Aorta (tissue), 5 donors: ENCODE measurements at places on chromosomes 2 and 18. TPM values are rescaled to one million over a fixed set of nuclear protein-coding genes. Genes with fewer than 3 reads are reported as not detected.

DNA sequence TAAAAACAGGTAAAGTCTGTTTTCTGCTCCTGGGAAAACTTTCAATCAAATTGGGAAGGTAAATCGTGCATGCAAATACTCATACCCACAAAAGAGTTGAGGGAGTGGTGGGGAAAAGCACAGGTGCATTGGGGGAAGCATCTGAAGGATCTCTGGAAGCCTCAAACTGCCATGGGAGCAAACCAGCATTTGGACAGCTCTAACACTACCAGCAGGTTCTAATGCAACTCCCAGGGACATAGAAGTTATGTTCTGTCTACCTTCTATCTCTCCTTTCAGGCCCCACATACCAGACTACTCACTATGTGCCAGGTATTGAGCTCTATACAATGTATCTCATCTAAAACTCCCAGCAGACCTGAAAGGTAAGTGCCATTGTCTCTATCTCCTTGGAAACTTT lies 933.7 kb downstream of the NRXN1 start:
- no peak overlapping the region for H3K4me3 ChIP-seq
- no peaks in the 10 kb centered on the region for H3K4me1 ChIP-seq
- DNase-seq, result no peak
- no peak overlapping the region for H3K27ac ChIP-seq
- H3K36me3 ChIP-seq, result no peaks in the 10 kb centered on the region
- no peaks in the 10 kb centered on the region for H3K27me3 ChIP-seq

GRCh38 chr2:202114795-202115194 lies 41.7 kb downstream of the KIAA2012 start:
- H3K27me3 ChIP-seq, result no peaks in the 10 kb centered on the region
- no peak for DNase-seq
- no peaks in the 10 kb centered on the region for H3K4me1 ChIP-seq
- no peak overlapping the region for H3K4me3 ChIP-seq
- no peaks in the 10 kb centered on the region for H3K36me3 ChIP-seq
- H3K27ac ChIP-seq, result no peak overlapping the region

DNA sequence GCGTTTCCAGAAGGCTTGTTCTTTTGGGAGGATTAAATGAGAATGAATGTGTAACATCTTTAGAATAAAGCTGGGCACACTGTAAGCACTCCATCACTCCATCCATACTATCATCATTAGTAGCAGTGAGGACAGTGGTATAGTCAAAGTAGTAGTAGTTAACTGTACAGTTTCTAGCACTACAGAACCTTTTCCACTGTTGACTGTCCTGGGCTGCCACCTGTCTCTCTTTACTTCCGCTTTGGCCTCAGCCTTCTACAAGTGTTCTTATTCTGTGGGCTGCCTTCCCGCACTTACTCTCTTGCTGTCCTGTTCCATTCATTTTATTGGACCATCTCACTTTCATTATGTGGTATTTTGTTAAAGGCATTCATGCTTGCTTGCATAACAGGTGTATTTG lies 3.3 kb downstream of the SLC9A2 start:
- H3K4me3 ChIP-seq, result no peak overlapping the region
- H3K27me3 ChIP-seq, result no peaks in the 10 kb centered on the region
- H3K27ac ChIP-seq, result no peak overlapping the region
- H3K36me3 ChIP-seq, result no peaks in the 10 kb centered on the region
- DNase-seq, result no peak

- no peaks in the 10 kb centered on the region for H3K36me3 ChIP-seq
- H3K27ac ChIP-seq, result no peak overlapping the region
- H3K4me3 ChIP-seq, result no peak overlapping the region
- no peak for DNase-seq
- no peaks in the 10 kb centered on the region for H3K27me3 ChIP-seq
These were observed 339.2 kb downstream of the ARHGAP15 start for GRCh38 chr2:143468341-143468888.

GRCh38 chr18:52236131-52236530 lies 103.9 kb upstream of the DCC start:
- no peak overlapping the region for H3K27ac ChIP-seq
- no peak overlapping the region for H3K4me3 ChIP-seq
- DNase-seq, result no peak
- no peaks in the 10 kb centered on the region for H3K27me3 ChIP-seq

GRCh38 chr2:149733936-149734685 lies 146.5 kb upstream of the MMADHC start:
- H3K27ac ChIP-seq, result no peak overlapping the region
- no peaks in the 10 kb centered on the region for H3K27me3 ChIP-seq
- H3K4me3 ChIP-seq, result no peak overlapping the region
- no peaks in the 10 kb centered on the region for H3K36me3 ChIP-seq
- no peak for DNase-seq
- no peaks in the 10 kb centered on the region for H3K4me1 ChIP-seq

- no peaks in the 10 kb centered on the region for H3K27me3 ChIP-seq
- DNase-seq, result no peak
- H3K4me3 ChIP-seq, result no peak overlapping the region
- no peaks in the 10 kb centered on the region for H3K36me3 ChIP-seq
- H3K4me1 ChIP-seq, result no peaks in the 10 kb centered on the region
- H3K27ac ChIP-seq, result no peak overlapping the region
These were observed 468.9 kb downstream of the PARD3B start for GRCh38 chr2:205014201-205014600.

DNA sequence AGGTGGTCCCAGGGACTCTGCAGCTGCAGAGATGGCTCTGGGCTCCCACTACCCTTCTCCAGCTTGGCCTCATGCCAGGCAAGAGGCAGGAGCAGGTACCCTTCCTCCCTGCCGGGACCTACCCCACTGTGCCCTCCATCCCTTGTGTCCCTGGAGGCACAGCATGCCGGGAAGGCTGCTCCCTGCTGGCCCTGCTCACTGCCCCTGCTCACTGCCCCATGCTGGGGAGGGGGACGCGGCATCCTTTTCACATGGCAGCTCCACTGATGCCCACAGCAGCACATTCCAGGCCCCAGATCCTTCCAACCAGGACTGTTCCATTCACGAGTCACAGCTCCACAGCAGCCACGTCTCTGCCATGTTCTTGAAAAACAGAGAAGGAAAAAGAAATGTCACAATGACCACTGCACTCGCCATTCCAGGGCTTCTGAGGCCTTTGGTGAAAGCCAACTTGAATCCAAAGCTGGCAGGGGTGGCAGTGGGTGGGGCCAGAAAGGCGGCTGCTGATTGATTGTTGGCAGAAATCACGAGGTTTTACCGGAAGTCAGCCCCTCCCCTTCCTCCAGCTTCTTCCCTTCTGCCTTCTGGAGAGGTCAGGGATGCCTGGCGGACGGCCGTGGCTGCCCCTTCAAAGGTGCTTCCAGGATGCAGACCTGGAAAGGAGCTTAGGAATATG lies 268.0 kb downstream of the CYP26B1 start:
- H3K36me3 ChIP-seq, result no peaks in the 10 kb centered on the region
- H3K4me3 ChIP-seq, result no peak overlapping the region
- no peaks in the 10 kb centered on the region for H3K27me3 ChIP-seq
- no peak overlapping the region for H3K27ac ChIP-seq

- H3K36me3 ChIP-seq, result no peaks in the 10 kb centered on the region
- H3K27me3 ChIP-seq, result no peaks in the 10 kb centered on the region
- H3K4me3 ChIP-seq, result no peak overlapping the region
- no peak overlapping the region for H3K27ac ChIP-seq
These were observed 1272.2 kb upstream of the ACVR2A start for GRCh38 chr2:146572598-146572997.

GRCh38 chr2:169365029-169365480 lies 2.7 kb upstream of the LRP2 start:
- H3K36me3 ChIP-seq, result no peaks in the 10 kb centered on the region
- H3K4me3 ChIP-seq, result no peak overlapping the region
- no peak overlapping the region for H3K27ac ChIP-seq
- DNase-seq, result no peak

DNA sequence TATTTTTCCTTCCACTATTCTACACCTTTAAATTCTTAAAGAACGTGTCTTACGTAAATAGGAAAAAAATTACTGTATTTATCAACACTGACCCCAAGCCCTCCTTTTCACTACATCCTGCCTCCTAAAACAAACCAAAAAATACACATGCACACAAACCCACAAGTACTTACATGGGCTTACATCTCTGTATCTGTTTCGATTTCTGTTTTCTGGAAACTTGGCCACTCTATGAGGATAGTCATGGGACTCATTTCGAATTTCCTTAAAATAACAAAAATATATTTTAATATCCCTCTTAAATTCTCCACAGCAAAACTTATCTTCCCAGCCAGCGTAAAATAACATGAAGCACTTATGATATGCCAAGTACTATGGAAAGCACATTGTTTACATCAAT lies 25.0 kb downstream of the PTPN2 start:
- no peaks in the 10 kb centered on the region for H3K27me3 ChIP-seq
- no peak overlapping the region for H3K4me3 ChIP-seq
- DNase-seq, result no peak
- no peak overlapping the region for H3K27ac ChIP-seq
- no peaks in the 10 kb centered on the region for H3K36me3 ChIP-seq
- no peaks in the 10 kb centered on the region for H3K4me1 ChIP-seq

DNA sequence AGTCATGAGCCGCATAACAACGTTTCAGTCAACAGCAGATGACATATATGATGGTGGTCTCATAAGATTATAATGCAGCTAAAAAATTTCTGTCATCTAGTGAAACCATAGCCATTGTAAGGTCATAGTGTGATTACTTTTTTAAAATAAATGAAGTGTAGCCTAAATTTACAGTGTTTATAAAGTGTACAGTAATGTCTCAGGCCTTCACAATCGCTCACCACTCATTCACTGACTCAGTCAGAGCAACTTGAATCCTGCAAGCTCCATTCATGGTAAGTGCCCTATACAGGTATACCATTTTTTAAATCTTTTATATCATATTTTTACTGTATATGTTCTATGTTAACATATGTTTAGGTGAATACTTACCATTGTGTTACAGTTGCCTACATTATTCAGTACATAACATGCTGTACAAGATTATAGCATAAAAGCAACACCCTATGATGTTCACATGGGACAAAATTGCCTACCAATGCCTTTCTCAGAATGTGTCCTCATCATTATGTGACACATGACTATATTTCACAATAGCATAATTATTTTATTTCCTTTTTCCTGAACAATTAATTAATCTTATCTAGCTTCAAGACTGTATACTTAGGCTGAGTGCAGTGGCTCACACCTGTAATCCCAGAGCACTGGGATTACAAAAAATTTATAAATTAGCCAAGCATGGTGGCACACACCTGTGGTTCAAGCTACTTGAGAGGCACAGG lies 1115.9 kb upstream of the ZEB2 start:
- no peak overlapping the region for H3K27ac ChIP-seq
- no peaks in the 10 kb centered on the region for H3K36me3 ChIP-seq
- no peak overlapping the region for H3K4me3 ChIP-seq
- DNase-seq, result no peak
- no peaks in the 10 kb centered on the region for H3K4me1 ChIP-seq

GRCh38 chr2:132479155-132479554 lies 62.5 kb downstream of the GPR39 start:
- H3K4me3 ChIP-seq, result no peak overlapping the region
- no peak for DNase-seq
- no peak overlapping the region for H3K27ac ChIP-seq
- no peaks in the 10 kb centered on the region for H3K4me1 ChIP-seq

- H3K27me3 ChIP-seq, result no peaks in the 10 kb centered on the region
- DNase-seq, result no peak
- no peaks in the 10 kb centered on the region for H3K4me1 ChIP-seq
These were observed 26.2 kb downstream of the TFPI start for GRCh38 chr2:187528042-187528441.

C2orf80 gene
- total RNA-seq, result not detected

ORC2 gene
- total RNA-seq, result 35.6 TPM

ANKRD30BL gene
- total RNA-seq, result not detected

GALNT13 gene
- total RNA-seq, result 0.78 TPM

CARF gene
- total RNA-seq, result 14.4 TPM

ARHGEF33 gene
- 3.7 TPM for total RNA-seq
